ENCODE measurements at places on chromosomes 11 and 22. TPM values are rescaled to one million over a fixed set of nuclear protein-coding genes. Genes with fewer than 3 reads are reported as not detected.

The SYT8 gene
- total RNA-seq = 0.38 TPM

The CADM1 gene
- 0.45 TPM for total RNA-seq

The HBE1 gene
- total RNA-seq = not detected

The EMID1 gene
- total RNA-seq = 0.08 TPM

The GSTT2B gene
- total RNA-seq = 9.5 TPM

The C11orf68 gene
- total RNA-seq = 15.8 TPM

The OR52H1 gene
- 0.38 TPM for total RNA-seq

The OR56B4 gene
- not detected for total RNA-seq

The RNF215 gene
- total RNA-seq = 18.3 TPM

The RASGRP2 gene
- total RNA-seq = 0.23 TPM

The SCGB1C1 gene
- not detected for total RNA-seq

The CCDC89 gene
- 2.6 TPM for total RNA-seq

The CARD16 gene
- 24.5 TPM for total RNA-seq

The TECTA gene
- 0.38 TPM for total RNA-seq

The CD248 gene
- total RNA-seq = 2.6 TPM

The EFCAB6 gene
- 1.1 TPM for total RNA-seq

The ACAT1 gene
- 83.1 TPM for total RNA-seq

The RAB36 gene
- 1.8 TPM for total RNA-seq

The PTPN5 gene
- not detected for total RNA-seq

The OAF gene
- 9.7 TPM for total RNA-seq

The SCGB2A2 gene
- not detected for total RNA-seq

The ELF5 gene
- not detected for total RNA-seq

The OR52A1 gene
- total RNA-seq = not detected

The ACTN3 gene
- under 0.01 TPM for total RNA-seq

The DCHS1 gene
- 4.0 TPM for total RNA-seq

The BIK gene
- not detected for total RNA-seq

The GPR137 gene
- 7.1 TPM for total RNA-seq

The PHOX2A gene
- not detected for total RNA-seq

The OR8D1 gene
- total RNA-seq = not detected

The SCUBE2 gene
- 8.2 TPM for total RNA-seq

The DSCAML1 gene
- not detected for total RNA-seq

The CHRM4 gene
- 0.08 TPM for total RNA-seq

The SLC37A2 gene
- 0.30 TPM for total RNA-seq

The ISX gene
- not detected for total RNA-seq

The CYTH4 gene
- total RNA-seq = 0.23 TPM

The APOL6 gene
- total RNA-seq = 26.2 TPM

The RIN1 gene
- total RNA-seq = 6.8 TPM

The MRGPRX4 gene
- total RNA-seq = not detected

Data from smooth muscle cell of the coronary artery (primary cell).